IPS-NIHi11 (cell line): ENCODE measurements at places on chromosomes 13 and 19.

DNA sequence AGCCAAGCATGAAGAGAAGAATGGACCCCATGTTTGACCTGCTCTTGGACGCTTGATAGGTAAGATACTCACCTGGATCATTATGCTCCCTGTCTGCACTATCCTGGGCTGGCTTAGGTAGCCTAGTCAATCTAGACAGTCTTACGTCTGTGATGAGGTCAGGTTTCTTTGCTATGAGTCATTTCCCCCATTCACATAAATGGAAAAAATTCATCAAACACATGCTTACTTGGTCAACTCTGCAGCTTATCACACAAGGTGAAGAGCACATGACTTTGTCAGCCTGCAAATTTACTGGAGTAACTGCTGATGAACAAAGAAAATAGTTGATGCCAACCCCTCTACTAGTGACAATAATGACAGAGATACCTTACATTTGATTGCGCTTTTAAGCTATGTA lies 170.0 kb downstream of the NUFIP1 start:
- DNase-seq: no peak

DNA sequence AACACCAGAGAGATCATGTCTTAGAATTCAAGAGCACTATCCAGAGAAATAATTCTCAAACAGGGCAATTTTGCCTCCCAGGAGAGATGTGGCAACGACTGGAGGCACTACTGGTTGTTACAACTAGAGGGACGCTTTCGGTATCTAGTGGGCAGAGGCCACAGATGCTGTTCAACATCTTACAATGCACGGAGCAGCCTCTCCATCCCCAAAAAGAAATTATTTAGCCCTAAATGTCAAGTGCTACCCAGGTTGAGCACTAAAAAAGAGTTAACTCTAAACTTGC lies 78.6 kb downstream of the ABCC4 start:
- no peak for DNase-seq

DNA sequence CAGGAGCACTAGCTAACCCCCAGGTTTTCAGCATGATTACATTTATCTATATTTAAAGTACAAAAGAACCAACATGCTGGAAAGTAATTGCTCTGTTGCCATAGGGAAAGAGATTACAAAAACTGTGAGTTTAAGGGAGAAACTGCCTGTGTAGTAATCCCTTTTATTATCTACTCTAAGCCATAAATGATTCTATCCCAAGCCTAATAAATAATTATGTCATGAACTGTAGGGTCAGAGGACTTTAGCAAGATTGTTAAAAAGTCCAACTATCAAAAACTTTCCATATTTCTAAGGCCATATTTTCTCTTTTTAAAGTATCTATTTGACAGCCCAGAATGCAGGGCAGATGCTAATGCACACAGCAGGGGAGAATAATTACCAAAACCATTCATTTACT lies 573.8 kb upstream of the MIR17HG start:
- no peak for DNase-seq

- no peak for DNase-seq
Measured at GRCh38 chr13:37338726-37339385, 233.4 kb upstream of the CSNK1A1L start.

GRCh38 chr13:96621634-96622183 lies 372.6 kb downstream of the OXGR1 start:
- DNase-seq: no peak
